NCI-H2081 treated with DMSO at 0.1 percent for 48 hours (cell line): ENCODE measurements at places on chromosomes 2 and 18.

DNA sequence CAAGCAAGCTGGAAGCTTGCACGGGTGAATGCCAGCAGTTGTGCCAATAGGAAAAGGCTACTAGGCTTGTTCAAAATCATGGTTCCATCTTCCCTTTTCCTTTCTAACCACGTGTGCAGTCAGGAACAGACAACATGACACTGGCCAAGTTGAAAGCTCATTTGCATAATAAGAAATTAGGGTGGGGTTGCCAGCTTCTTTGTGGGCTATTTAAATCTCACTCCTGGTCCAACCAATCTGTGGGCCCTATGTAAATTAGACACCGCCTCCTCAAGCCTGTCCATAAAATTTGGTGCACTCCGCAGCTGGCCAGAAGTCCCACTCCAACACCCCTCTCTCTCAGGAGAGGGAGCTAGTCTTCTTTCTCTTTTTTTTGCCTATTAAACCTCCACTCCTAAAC, 1948.4 kb upstream of the PIK3C3 start:
- DNase-seq = no peak

DNA sequence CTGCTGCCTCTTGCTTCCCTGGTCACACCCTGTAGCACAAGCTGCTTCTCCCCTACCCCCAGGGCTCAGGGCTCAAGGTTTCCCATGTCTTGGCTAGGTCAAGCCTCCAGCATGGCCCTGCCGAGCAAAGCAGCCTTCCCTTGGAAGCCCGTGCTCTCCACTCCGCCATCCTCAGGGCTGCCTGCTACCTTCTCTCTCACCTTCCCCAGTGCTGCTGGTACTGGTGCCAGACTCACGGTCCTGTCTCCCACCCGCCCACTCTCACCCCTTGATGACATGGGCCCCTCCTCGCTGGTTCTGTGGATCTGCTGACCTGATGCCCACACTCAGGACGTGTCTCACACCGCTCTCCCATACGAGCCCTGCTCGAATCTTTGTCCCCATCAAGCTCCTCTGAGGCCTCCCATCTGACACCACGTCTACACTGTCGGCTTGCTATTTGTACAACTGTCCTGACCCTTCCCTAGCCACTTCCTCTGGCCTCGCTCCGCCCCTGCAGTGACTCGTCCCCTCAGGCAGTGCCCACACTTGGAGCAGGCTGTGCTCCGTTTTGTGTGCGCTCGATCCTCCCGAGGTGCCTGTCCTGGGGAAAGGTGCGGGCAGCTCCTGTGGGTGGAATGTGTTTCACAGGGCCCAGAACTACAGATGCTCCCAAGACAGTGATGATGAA, 49.9 kb downstream of the ZAP70 start:
- DNase-seq = no peak

DNA sequence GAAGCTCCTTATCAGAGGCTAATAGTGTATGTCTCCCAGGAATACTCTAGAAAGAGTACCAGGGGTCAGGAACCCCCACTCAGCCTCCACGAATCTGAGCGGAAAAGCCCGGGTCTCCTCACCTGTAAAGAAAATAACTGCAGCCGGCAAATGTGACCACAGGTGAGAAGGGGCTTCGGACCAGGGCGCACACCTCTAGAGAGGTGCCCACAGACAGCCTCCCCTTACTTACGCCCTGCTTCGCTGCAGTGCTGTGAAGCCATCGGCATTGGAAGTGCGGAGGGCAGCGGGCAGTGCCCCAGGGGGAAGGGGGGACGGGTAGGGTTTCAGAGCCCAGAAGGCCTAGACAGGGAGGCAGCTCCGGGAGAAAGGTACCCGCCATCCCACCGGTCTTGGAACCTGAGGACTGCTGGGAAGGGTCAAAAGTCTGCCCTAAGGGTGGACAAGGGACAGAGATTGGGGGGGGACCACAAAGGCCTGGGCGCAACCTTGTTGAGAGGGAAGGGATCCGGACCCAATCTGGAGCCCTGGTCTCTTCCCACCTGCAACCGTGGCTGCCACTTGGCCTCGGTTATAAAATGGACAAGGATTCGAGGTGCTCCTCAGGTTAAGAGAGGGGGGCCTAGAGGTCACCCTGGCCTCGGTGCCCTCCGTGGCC, 642 bp upstream of the STEAP3 start:
- DNase-seq = no peak

DNA sequence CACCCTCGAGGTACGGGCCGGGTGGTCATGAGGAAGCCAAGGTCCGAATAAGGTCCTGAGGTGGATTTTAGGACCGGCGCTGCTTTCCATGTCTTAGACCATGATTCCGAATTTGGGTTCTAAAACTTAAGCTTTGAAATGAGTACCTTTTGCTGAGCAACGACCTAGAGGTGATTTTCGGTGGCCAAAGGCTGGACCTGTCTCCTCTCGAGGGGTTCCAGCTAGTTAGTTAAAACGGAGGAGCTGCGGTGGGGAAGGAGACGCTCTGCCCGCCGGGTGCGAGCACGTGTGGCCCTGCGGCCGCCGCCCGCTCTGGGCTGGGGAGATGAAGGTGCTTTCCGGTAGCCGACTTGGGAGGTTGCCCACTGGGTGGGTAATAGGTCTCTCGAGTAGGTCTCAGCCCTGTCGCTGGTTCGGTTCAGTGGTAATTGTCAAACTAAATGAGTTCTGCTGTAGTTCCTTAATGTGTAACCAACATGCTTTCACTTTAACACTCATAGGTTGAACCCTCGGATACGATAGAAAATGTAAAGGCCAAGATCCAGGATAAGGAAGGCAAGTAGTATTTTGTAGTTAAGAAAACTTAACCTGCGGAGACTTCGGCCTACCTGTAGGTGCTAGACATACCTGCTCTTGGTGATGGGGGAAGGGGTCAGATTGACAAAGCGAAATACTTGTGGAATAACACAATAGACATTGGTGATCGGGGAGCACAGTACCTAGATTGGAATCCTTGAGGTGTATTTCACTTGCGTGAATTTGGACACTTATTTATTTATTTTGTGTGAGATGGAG, 572 bp downstream of the RPS27A start:
- no peak for DNase-seq

- no peak for DNase-seq
Observed at GRCh38 chr2:139216435-139216834, 436.2 kb upstream of the NXPH2 start.

GRCh38 chr2:205218056-205218455, 464.2 kb upstream of the NRP2 start:
- DNase-seq = no peak

- no peak for DNase-seq
Observed at GRCh38 chr2:1192121-1192520, 221.1 kb upstream of the TPO start.

DNA sequence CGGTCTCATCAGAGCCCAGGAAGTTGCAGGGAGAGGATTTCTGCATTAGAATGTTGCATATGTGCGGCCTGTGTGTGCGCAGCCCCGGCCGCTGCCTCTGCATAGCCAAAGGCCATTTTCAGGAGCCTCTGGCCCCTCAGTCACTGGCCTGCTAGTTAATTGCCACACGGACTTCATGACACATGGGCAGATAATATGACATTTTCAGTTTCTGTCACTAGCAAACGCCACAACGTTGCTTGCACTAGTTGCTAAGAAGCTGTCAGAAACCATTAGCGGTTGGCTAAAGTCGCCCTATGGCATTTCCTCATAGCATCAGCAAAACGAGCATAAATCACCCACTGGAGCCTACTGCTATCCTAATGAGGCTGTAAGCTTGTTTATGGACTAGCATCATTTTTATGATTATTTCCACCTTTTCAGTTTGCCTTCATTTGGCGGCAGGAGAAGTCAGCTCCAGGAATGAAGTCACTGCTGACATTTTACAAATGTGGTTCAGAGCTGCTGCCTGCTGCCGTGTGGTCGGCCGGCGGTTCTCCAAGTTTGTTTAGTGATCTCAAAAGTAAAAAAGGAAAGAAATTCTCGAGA, 73.7 kb downstream of the MEIS1 start:
- DNase-seq = no peak

DNA sequence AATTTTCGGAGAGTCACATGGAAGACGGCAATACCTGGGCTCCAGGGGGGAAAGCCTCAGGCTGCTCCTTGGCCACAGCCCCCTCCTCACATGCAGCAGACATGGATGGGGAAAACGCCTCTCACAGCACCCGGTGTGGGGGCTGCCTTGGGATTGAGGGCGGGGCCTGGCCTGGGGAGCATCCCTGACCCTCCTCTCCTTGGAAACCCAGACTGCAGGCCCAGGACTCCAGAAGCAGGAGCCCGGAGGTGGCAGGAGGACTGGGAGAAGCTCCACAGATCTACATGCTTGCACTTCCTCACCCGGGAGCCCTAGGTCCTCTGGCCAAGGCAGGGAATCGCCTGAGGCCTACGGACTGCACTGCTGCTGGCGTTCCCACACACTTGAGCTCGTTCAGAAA, 12.1 kb upstream of the HES6 start:
- DNase-seq = no peak

- no peak for DNase-seq
Observed at GRCh38 chr2:215441560-215442400, 5.9 kb upstream of the FN1 start.

DNA sequence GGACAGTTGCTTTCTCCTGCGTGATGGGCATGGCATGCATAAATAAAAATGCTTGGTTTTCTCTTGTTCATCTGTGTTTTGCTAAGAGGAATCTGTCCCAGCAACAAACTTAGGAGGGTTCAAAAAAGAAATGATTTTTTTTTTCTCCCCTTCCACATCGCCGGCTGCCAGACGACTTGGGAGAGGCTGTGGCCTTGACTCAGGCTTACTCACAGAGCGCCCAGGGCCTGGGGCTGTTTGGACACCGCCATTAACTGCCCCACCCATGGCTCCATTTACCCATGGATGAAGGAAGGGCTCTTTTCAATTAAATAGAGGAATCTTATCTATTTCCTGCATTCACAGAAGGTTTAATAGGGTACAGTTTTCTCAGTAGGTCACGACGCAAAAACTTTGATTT, 22.3 kb upstream of the SERPINB5 start:
- DNase-seq = no peak

- no peak for DNase-seq
Observed at GRCh38 chr2:69456950-69457445, 19.8 kb upstream of the NFU1 start.

GRCh38 chr2:168085801-168086361, 161.5 kb downstream of the STK39 start:
- DNase-seq = no peak

DNA sequence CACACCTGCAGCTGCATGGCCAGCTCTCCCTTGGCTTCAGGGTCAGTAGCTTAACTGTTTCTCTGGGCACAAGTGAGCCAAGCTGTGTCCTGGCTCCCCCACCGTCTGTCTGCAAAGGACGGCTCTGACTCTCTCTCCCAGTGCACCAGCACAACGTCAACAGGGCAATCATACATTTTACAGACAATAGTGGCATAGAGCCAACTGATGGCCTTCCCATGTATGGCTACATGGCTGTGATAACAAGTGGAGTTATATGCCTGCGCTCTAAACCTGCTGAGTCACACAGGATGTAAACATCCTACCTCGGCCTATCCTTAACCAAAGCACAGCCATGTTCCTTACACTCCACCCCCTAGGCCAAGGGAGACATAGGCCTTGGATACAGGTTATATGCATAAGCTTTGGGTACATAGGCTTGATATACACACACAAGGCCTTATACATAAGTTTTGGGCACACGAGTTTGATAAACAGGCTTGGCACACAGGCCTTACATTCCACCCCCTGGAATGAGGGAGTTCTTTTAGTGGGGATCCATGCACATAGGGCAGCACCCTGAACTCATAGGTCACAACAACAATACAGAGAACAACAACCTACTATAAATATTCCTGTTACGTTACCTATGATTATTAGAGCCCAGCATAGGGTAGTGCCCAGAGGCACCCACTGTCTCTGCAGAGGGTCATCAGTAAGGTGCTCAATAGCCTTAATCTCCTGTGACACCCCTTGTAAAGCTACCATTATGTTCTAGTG, 17.7 kb downstream of the PHOSPHO2 start:
- no peak for DNase-seq
